ENCODE measurements at places on chromosomes 2 and 18.

DNA sequence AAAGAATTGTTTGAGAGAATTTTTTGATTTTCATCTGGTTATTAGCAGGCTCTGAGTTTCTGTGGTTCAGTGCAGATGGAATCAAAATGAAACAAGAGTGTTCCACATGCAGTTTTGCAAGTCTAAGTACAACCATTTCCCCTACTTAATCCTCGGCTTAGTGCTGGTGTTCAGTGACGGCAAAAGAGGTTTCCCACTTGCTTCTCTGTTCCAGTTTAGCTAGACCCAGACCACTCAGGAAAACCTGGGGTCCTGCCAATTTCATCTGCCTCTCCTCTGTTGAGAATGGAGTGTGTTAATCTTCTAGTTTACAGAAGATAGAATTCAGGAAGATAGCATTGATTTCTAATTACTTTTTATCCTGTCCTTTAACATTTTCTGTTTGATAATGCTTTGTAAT is 996.2 kb upstream of the FANCL start:
- DNase-seq, result no peak

DNA sequence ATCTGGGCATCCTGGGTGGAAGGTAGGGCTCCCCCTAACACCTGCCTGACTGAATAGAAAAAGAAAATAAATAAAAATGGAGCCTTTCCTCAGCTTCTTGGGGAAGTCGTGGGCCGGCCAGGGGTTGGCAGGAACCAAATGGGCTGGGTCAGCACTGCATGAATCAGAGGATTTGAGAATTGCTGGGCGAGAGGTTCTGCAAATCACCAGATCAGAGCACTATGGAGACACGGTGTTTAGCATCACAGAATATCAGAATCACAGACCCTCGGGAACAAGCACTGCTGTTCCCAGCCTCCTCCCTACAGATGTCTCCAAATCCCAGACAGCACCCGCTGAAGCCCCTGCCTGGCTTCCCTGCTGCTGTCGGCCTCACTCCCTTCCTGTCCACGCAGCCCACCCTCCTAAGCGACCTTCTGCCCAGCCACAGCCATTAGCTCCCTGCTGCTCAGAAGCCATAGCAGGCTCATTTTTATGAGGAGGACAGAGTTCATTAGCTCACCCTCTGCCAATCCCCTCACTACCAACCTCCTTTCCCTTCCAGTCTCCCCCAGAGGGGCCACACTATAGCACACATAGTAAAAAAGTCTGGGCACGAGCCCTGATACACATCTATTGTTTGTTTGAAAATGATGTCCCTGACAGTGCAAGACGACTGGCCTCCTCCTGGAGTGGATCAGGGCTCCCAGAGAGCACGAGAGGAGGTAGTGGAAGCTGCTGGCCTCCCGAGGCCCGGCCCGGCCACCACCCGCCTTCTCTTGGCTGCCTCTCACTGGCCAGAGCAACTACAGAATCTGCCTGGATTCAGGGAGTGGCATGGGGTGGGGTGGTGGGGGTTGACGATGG is 64.6 kb upstream of the TAF1B start:
- DNase-seq, result no peak

GRCh38 chr2:229445019-229445418 is 173.9 kb upstream of the PID1 start:
- DNase-seq, result no peak

GRCh38 chr2:99537910-99538485 is 48.2 kb upstream of the REV1 start:
- DNase-seq, result no peak

- DNase-seq, result no peak
Measured at GRCh38 chr18:27478459-27478858, 293.4 kb upstream of the CHST9 start.

GRCh38 chr18:58562146-58562998 is 66.5 kb downstream of the ALPK2 start:
- no peak for DNase-seq

- DNase-seq, result no peak
Measured at GRCh38 chr2:218981390-218981880, 3.5 kb downstream of the FEV start.

DNA sequence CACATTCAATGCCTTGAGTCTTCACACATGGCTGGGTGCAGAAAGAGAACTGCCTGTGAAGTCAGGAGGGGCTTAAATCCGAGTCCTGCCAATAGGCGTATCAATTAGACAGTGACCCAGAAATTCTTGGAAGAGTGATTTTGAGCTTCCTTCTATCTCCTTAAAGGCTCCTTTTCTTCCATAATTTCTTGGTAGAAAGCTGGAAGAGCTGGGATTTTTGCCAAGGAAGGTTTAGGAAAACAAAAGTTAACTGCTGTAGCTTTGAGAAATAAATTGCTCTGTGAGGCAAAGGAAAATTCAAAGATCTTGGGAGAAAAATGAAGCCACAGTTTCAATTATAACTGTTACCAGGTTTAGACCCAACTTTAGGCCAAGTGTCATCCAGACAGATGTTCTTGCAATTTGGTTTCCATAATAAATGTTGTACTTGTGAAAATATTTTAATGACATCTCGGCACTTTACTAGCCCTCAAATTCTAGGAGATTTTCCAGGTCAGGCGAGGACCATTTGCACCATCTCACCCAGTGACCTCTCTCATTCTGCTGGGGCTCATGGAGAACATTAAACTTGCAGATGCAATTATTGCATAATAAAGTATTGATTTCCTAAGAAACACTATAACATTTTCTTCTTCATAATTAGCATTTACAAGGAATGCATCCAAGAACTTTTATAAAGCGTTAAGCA is 329.7 kb upstream of the MEIS1 start:
- no peak for DNase-seq

DNA sequence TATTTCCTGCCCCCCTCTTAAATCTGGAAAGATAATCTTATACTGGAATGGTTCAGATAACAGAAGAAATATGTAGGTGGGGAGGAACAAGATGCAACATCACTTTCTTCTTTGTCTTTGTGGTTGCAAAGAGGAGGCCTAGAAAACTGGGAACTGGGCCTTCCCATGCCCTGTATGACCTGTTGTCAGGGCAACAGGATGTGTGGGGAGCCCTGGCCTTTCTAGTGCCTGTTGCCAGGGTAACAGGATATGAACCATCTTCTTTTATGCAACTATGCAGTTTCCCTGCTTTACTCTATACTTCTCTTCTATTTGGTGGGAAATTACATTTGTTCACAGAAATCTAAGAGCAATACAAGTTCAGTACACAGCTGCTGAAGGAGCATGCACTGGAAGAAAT is 79.8 kb upstream of the PDE1A start:
- DNase-seq, result no peak

DNA sequence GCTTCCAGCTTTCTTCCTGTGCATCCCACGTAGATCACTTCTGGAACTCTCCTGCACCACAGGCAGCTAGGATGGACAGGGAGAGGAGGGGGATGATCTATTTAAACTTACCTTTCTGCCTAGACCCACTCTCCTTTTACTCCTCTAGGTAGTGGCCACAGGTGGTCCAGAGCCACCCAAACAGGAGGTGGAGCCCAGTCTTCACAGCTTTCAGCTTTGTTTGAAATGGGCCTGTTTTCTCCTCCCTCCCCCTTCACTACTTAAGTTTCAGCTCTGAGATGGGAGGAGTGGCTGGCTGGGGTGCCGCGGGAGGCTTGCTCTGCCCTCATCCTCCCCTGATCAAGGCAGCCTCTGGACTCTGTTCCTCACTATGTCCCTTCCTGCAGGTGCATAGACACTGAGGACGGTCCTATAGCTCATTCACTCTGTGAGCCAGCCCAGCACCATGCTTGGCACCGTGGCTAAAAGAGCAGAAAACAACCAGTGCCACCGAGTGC is 12.6 kb upstream of the CELF4 start:
- DNase-seq, result no peak

- no peak for DNase-seq
Measured at GRCh38 chr18:47062471-47062870, 27.1 kb upstream of the ELOA2 start.

- DNase-seq, result no peak
Measured at GRCh38 chr18:27847412-27847811, 329.5 kb downstream of the CDH2 start.

- DNase-seq, result no peak
Measured at GRCh38 chr2:23953625-23954024, 13.4 kb downstream of the UBXN2A start.

GRCh38 chr2:155895016-155895415 is 437.5 kb downstream of the NR4A2 start:
- DNase-seq, result no peak

- no peak for DNase-seq
Measured at GRCh38 chr18:741931-742512, 29.6 kb upstream of the ENOSF1 start.

- no peak for DNase-seq
Measured at GRCh38 chr2:219155054-219155644, 5.5 kb downstream of the NHEJ1 start.

- no peak for DNase-seq
Measured at GRCh38 chr2:67384123-67384822, 12.9 kb upstream of the ETAA1 start.

- no peak for DNase-seq
Measured at GRCh38 chr2:12177455-12178288, 431.2 kb downstream of the LPIN1 start.

- no peak for DNase-seq
Measured at GRCh38 chr2:158926478-158926948, 41.9 kb upstream of the TANC1 start.

GRCh38 chr2:2839782-2840531 is 508.9 kb upstream of the MYT1L start:
- DNase-seq, result no peak

DNA sequence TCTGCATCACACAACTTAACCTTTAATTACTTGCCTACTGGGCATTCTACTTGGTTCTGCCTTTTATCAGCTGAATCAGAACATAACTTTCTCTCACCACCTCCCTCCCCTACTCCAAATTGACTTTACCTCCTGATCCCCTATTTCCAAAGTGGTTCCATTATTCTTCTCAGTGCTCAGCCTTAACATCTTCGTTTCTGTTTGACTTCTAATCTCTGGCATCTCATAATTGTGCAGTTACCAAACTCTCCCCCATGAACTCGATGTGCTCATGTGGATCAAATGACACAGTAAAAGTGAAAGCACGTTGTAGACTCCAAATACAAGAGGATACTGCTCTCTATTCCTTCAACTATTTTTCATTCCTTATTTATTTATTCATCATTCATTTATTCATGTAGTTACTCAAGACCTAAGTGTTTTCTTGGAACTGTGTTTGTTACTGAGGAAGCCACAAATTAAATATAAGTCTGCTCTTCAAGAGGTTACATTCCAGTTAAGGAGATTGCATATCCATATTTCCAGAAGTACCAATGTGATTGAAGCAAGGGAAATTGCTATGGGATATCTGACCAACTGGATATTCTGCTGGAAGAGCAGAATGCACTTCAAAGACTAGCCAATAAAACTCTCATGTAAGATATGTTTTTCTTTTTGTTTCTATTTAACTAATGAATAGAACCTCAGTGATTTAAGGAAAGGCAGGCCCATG is 158.8 kb downstream of the TMEFF2 start:
- DNase-seq, result no peak

GRCh38 chr18:55385770-55386169 is 202.2 kb downstream of the TCF4 start:
- DNase-seq, result no peak

- DNase-seq, result no peak
Measured at GRCh38 chr18:48164116-48164515, 233.7 kb upstream of the SMAD2 start.

DNA sequence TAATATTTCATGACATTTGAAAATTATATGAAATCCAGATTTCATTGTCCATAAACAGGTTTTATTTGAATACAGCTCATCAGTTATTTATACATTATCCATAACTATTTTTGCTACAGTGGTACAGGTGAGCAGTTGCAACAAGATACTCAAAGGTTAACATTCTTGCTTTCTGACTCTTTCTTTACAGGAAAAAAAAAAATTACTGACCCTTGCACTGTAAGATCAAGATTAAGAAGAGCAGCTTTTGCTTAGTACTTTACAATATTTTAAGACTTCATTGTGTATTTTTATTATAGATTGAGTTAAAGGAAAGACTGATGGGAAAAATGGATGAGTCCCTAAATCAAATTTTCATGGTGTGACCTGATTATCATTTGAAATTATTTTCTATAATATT is 11.2 kb downstream of the ETAA1 start:
- no peak for DNase-seq

DNA sequence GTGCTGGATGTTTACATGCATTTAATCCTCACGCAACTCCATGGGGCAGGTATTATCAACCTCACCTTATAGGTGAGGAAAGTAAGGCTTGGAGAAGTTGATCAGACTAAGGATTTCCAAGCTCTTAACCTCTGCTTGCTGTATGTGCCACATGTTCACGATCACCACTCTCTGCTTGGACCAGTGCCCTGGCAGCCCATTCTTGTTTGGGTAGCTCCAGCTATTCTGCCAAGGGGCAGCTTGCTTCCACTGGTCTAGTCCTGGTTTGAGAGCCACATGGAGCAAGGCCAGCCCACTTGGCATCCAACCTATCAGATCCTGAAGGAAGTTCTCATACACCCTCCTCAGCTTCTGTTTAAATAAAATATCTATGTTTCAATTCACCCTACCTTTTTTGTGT is 14.3 kb downstream of the PLB1 start:
- no peak for DNase-seq

GRCh38 chr2:134739879-134740301 is 21.1 kb upstream of the TMEM163 start:
- no peak for DNase-seq

DNA sequence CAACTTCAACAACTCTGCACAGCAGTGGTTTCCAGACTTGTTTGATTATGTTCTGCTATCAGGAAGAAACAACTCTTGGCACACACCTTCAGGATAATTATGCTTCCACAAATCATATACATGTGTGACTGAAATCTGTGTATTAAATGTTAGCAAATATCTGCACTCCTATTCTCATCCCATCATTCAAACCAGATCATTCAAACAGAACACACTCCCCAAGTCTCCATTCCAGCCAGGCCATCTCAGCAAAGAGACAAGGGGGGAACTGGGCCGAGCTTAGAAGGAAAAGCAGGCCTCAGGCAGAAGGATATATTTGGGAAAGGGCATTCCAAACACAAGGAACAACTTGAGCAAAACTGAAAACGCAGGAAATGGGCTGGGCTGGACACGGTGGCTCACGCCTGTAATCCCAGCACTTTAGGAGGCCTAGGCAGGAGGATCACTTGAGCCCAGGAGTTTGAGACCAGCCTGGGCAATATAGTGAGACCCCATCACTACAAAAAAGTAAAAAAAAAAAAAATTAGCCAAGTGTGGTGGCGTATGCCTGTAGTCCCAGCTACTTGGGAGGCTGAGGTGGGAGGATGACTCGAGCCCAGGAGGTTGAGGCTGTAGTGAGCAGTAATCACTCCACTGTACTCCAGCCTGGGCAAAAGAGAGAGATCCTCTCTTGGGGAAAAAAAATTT is 62.7 kb downstream of the ZFP36L2 start:
- DNase-seq, result no peak

DNA sequence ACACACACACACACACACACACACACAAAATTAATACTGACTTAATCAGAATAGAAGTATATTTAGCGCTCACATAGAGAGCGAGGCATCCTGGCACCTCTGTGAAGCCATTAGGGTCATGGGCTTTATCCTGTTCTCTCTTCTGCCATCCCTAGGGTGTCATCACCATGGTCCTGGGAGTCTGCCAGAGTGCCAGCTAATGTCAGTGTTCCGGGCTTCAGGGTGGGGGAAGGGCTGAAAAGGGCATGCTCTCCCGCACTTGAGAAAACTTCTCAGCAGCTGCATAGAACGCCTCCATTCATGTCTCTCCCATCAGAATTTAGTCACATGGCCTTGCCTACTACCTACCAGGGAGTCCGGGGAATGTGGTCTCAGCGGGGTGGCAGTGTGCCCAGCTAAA is 19.7 kb upstream of the DYNC2LI1 start:
- DNase-seq, result no peak

GRCh38 chr2:84481702-84482101 is 22.6 kb upstream of the SUCLG1 start:
- no peak for DNase-seq

Data from activated effector memory CD4-positive, alpha-beta T cell treated with Interleukin-2 at 50 U/mL for 16 hours (primary cell).